ENCODE measurements at places on chromosomes 1 and 21. TPM values are rescaled to one million over a fixed set of nuclear protein-coding genes. Genes with fewer than 3 reads are reported as not detected.

- DNase-seq, result no peak
Measured at GRCh38 chr1:228136901-228137300, 3.2 kb upstream of the GUK1 start.

GRCh38 chr1:44862829-44863401, 19.9 kb upstream of the PTCH2 start:
- no peak for DNase-seq

DNA sequence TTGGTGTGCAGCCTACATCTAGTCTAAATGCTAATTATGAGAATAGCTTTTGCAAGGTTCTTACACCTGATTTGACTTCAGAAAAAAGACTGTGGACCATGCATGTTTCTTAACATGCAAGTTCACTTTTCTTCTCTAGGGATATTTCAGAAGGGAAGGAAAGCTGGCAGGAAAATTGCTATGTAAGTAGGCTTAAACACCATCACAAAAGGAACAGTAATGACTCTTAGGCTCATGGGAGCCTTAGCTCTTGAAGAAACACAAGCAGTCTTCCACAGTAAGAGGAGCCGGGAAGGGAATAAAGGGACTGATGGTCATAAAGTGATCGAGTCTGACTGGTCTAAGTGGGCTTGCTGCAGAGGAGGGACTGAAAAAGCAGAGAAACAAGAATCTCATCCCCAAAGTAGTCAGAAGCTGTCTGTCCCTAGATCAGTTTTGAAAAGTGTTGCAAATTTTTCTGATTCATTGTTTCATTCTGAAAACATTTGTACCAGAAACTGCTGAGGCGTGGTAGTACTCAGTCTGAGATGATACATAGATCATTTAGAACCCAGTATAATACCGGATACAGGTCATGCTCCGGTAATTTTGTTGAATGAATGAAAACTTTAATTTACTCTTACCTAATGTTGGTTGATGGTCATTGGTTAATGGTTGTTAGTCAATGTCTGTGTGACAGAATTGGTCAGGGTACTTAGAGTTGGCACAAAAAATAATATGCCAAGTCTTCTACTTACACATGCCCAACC, 40.9 kb downstream of the SMYD2 start:
- no peak for DNase-seq

The CLCNKA gene
- total RNA-seq, result not detected

DNA sequence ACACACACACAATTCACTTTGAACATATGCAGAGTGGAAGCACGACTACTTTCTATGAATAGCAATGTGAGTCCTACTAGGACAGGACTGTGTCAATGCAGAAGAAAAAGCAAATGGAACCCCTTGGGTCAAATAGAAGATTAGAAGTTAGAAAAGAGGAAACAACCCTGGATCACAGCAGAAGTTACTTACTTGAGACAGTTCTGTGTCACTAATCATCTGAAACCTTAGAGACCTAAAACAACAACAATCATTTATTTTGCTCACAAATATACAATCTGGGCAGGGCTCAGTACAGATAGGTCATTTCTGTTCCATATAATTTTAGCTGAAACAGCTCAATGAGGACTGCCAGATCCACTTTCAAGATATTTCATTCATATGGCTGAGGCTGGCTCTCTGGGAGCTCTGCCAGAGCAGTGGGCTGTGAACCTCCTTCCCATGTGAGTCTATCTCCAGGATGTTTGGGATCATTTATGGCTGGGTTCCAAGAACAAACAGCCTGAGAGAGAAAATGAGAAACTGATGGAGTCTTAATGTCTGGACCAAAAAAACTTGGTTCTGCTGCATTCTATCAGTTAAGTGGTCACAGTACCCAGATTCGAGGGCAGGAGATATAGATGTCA, 42.5 kb upstream of the IL10 start:
- DNase-seq, result no peak

- DNase-seq, result no peak
Measured at GRCh38 chr1:81660286-81660685, 140.4 kb upstream of the ADGRL2 start.

DNA sequence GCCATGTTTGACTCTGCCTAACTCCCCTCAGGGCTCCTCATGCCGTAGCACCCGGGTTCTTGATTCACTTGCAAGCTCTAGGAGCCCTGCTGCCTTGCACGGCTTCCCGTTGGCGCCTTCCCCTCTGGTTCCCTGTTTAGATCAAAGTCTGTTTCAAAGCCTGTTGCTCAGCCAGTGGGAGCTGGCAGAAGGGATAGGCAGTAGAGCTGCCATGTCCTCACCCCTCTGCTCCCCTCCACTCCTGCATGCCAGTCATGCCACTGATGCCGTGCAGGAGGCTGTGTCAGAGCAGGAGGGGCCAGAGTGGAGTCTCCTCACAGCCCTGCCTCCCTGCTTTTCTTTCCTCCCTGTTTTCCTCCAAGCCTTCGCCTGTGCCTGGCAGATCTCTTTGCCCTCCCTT, 26.5 kb downstream of the HMGCS2 start:
- no peak for DNase-seq

- DNase-seq, result no peak
Measured at GRCh38 chr1:23083714-23084480, 64.6 kb downstream of the KDM1A start.

GRCh38 chr1:183303901-183304300, 114.3 kb downstream of the NMNAT2 start:
- DNase-seq, result no peak

GRCh38 chr1:158112994-158113758, 67.5 kb upstream of the CD1D start:
- peak; percentile 61 for DNase-seq

The CLDN14 gene
- total RNA-seq, result not detected

- DNase-seq, result peak; percentile 45
Measured at GRCh38 chr1:151934048-151934493, 24.8 kb upstream of the THEM4 start.

- DNase-seq, result no peak
Measured at GRCh38 chr1:211614615-211615014, 35.7 kb upstream of the SLC30A1 start.

- DNase-seq, result no peak
Measured at GRCh38 chr1:187985897-187986654, 1157.3 kb downstream of the PLA2G4A start.

DNA sequence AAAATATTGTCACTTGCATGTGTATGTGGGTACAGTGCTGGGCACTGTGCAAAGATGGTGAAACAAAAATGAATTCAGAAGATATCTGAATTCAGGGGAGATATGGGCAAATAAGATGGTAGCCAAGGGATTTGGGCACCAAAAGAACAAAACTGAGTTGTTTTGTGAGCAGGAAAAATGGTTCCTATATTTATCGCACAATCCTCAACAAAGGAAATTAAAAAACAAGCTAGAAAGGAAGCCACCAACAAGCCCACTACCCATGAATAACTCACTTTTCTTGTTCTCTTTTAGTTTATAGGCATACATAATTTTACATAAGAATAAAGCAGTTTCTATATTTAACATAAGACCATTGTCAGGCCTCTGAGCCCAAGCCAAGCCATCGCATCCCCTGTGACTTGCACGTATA, 40.7 kb upstream of the VASH2 start:
- no peak for DNase-seq

DNA sequence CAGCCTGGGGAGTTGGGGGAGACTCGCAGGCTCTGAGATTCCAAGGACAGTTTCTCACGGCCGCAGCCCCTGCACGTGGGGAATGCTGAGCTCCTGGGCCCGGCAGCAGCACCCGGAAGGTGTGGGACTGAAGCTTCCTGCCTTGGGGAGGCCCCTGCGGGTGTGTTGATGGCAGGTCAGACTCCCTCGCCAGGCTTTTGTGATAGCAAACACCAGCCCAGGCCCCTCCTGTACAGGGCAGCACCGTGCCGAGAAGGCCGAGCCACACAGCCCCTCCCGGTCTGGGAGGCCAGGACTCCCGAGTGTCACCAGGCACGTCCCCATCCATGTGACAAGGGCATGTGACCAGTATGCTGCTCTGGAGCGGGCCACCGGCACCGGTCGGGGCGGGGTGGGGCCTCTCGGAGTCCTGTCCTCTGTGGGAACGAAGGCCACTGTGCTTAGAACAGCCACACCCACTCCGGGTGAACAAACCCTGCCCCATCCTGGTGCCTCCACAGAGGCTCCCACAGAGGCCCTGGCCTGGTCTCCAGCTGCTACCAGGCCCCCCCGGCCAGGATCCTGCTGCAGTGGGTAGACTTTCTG, 31.1 kb upstream of the ARHGEF16 start:
- DNase-seq, result no peak

The IFI44L gene
- total RNA-seq, result 16.4 TPM

The ZC3H12A gene
- 21.3 TPM for total RNA-seq

GRCh38 chr1:183879494-183879893, 74.6 kb downstream of the RGL1 start:
- DNase-seq, result no peak

GRCh38 chr1:3276341-3276800, 178.1 kb upstream of the ARHGEF16 start:
- DNase-seq, result no peak

DNA sequence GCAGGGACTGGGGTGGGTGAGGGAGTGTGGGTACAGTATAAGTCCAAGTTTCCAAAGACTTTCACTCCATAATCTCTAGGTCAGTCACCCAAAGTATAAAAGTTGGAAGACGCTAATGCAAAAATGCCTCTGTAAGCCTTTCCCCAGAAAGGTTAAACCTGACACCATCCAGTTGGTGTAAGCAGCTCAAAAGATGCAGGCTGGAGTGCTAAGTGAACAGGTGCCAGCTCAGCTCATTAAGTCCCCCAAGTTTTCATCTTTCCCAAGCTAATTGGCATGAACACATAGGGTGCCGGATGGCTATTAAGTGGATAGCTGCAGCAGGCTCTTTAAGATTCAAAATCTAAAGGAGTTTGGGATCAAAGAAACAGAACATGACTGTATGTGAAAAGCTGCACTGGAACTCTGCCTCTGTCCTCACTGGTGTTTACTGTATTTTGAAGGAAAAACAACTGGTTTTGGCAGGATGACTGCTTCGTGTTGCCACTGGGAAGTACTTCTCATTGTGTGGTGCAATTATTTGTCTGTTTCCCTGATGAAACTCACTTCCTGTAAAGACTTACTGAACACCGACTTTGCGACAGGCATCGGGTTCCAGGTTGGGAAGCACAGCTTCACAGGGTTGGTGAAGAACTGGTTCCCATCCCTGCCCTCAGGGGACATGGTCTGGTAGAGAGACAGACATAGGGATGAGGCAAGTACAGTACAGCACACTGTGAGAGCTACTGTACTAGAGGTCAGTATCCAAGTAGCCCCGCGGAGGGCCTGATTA, 152.7 kb downstream of the DAB1 start:
- DNase-seq, result no peak

- no peak for DNase-seq
Measured at GRCh38 chr1:111221633-111222291, 5.8 kb upstream of the CHI3L2 start.

- DNase-seq, result no peak
Measured at GRCh38 chr1:32892368-32893197, 6.3 kb downstream of the HPCA start.

The SPRR4 gene
- total RNA-seq, result not detected

- DNase-seq, result no peak
Measured at GRCh38 chr1:114315631-114316030, 162.0 kb upstream of the SYT6 start.

DNA sequence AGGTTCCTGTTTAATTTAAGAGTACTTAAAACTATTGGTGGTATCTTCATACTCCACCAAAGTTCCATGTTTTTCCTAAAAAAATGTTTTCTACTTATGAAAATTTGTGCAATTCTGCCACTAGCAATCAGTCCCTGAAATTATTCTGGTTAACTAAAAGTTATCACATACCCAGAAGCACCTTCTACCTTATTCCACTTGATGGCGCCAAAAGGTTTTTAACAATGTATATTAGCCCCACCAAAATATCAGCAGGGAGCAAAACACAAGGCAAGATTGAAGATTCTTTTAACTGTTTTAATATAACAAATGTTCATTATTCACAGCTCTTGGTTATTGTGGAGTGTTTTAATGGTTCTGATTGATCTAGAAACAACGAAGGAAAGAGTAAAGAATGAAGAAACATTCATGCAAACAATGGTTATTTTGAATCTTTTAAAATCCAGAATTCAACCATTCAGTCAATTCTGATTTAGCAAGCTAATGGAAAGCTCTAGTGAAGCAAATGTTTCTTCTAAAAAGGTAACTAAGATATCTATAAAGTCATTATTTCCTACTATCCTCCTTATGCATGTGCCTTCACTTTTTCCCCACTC, 67.2 kb downstream of the TTLL7 start:
- peak; percentile 10 for DNase-seq

DNA sequence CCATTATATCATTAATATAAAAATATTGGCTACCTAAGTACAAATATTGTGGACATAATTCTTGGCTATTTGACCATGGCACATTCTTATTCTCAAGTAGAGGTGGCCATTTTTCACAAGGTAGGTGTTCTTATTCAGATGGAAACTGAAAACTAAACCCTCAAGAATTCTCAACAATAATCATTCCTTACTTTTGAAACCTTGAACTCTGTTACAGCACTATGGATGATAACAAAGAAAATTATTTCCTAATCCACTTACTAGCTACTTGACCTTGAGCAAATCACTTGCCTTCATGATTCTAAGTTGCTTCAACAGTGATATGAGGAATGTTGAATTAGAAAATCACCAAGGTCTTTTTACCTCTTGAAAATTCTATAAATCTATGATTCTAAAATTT, 482.2 kb downstream of the PTPRC start:
- DNase-seq, result no peak

GRCh38 chr1:55695552-55695951, 480.4 kb upstream of the USP24 start:
- no peak for DNase-seq

The DENND2C gene
- total RNA-seq, result under 0.01 TPM

The SYCP1 gene
- not detected for total RNA-seq

The C1orf210 gene
- total RNA-seq, result under 0.01 TPM

DNA sequence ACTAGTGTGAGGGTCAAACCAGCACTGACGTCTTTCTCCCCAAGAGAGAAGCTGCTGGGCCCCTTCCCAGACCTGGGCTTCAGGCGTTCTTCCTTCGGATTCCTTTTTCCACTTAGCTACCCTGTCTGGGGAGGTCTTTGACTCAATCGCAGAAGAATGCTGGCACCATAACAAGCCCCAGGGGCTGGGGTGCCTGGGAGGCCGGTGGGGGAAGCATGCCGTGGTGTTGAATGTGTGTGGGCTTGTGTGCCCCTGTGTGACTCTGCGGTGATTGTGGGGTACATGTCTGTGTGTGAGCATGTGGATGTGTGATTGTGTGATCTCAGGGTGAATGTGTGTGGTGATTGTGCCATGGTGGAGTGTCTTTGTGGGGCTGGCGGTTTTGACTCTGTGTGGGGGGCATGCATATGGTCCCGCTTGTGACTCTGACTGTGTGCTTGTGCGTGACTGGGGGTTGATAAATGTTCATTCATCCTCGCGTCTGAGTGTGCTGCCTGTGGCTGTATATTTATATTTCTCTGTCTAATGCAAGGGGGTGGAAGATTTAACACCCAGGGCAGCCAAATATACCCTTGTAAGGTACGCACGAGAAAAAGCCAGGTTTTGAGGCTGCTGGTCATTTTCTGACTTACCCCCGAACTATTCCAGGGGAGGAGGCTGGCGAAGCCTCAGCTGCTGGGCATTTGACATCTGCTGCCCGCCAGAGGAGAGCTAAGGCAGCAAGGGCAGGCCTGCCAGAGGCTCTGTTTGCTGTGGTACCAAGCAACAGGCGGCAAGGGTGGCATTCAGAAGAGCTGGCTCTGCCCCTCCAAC, 1.1 kb upstream of the SYNC start:
- DNase-seq, result no peak

All from hematopoietic multipotent progenitor cell (in vitro differentiated cells).